COLO829 (cell line): ENCODE measurements at places on chromosomes 2 and 18.
A peak's percentile ranks its signal among the peaks of the same experiment; 100 is the strongest.

DNA sequence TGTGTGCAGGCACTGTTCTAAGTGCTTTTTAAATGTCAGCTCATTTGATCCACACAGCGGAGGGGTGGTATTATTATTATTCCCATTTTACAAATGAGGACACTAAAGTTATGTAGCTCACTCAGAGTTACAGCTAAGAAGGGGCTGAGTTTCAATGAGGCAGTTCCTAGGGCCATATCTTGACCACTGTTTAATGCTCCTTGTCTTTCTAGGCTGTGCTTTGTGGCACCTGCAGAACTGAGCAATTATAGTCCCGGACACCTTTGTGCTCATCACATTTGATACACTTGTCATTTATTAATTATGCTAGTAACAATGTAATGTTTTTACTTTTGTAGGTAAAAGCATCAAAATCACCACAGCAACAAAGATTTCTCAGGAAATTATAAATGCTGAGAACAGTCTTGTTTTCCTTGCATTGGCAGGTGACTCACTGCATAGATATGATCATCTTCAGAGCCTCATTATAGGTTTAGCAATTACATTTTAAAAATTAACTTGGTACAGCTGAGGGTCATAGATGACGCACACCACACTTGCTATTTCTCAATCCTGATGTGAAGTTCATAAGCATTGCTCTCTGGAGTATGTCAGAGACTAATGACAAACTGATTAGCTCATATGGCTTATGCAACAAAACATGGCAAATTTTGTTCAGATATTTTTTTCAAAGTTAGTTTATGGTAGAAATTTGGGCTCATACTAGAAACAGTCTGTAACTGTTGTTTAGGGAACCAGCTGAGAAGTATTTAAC is 366.8 kb downstream of the TGIF1 start:
- DNase-seq = peak; percentile 6

GRCh38 chr2:219692521-219692920 is 65.1 kb downstream of the SLC4A3 start:
- no peak for DNase-seq

GRCh38 chr2:208978946-208979345 is 444.9 kb upstream of the MAP2 start:
- no peak for DNase-seq

GRCh38 chr2:221102896-221103688 is 469.0 kb downstream of the EPHA4 start:
- no peak for DNase-seq

DNA sequence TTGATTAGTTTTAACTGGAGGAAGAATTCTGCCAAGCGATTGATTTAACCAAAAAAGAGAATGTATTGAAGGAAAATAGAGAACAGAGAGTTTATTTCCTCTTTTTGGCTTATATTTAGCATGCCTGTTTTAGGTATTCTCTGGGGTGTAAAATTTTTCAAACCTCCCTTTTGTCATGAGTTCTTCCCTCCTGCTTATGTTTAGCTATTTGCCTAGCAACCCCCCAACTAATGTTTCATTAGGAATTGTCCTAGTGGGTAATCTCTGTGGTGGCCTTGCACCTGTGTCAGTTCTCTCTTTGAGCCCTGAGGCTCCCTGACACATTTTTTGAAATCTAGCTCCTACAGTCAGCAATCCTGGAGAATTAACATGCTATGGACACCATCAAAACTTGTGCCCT is 12.5 kb upstream of the REG1B start:
- no peak for DNase-seq

DNA sequence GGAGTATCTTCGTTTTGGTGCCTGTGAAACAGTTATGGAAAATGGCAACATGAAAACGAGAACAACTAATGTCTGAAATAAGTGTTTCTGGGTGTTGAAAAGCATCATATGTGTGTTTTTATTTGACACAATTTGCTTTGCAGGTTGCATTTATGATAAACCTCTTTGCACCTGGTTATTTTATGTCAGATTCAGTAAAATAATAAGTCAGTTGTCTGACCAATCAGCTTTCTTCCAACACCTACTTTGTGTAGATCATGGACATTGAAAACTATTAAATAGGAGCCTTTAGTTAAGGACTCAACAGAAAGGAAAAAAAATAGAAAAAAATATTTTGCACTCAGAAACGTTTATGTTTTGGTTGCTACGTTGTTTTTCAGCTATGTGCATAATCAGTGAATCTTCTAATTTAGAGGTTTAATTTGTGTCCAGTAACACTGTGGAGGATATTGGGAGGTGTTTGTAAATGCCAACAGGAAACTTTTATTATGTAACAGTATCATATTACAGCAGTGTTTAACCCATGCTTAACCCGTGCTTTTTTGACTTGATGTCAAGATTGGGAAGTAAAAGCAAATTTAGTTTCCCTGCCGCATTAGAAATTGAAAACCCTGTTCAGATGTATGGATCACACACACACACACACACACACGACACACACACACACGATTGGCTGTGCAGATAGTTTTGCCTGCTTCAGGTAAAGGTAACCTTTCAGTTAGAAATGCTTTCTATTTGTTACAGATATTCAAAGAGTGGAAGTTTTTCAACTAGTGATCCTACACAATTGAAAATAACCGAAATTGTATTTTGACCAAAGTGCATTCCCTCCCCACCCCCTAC is 2.6 kb downstream of the PKP4 start:
- DNase-seq = no peak

DNA sequence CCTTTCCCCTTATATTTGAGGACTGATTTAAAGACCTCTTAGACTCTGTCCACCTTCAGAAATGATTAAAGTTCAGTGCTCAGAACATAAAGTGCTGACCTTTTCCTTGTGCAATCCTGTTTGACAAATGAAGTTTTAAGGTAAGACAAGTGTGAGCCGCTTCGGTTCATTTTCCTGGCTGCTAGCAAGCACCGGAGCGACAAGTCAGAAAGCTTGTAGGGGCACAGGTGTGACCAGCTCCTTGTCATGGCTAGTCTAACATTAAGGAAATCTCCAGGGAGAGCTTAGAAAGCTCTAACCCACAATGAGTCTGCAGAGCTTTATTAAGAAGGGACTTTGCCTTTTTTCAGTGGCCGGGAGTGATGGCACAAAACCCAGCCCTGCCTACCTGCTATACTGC is 2.3 kb upstream of the NCKAP5 start:
- no peak for DNase-seq

GRCh38 chr2:141380008-141380979 is 750.5 kb downstream of the LRP1B start:
- DNase-seq = no peak
